HTR-8/SVneo (cell line): ENCODE measurements at places on chromosomes 3 and 15.
A peak's percentile ranks its signal among the peaks of the same experiment; 100 is the strongest.

DNA sequence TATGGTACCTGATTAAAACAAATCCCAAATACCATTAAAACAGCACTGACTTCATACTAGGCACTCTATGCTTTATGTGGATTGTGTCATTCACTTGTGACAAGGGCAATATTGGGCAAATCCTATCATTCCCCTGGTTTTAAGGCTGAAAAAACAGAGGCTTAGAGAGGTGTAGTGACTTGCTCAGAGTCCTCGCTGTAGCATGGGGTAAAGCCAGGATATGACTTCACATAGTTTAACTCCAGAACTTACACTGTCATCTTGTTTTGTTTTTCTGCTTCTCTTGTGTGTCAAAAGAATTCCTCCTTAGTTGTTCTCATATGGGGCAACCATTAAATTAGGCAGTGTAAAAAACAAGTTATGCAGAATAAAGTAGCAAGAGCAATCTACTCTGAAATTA lies 40.3 kb upstream of the ICE2 start:
- DNase-seq, result no peak

DNA sequence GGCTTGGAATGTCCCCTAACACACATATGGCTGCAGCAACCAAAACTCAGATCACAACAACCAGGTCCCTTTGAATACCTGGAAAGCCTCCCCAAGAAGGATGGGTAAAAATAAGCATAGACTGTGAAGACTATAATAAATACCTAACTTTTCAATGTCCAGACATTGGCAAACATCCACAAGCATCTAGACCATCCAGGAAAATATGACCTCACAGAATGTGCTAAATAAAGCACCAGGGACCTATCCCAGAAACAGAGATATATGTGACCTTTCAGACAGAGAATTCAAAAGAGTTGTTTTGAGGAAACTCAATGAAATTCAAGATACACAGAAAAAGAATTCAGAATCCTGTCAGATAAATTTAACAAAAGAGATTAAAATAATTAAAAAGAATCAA lies 109.2 kb downstream of the NEDD4 start:
- no peak for DNase-seq

DNA sequence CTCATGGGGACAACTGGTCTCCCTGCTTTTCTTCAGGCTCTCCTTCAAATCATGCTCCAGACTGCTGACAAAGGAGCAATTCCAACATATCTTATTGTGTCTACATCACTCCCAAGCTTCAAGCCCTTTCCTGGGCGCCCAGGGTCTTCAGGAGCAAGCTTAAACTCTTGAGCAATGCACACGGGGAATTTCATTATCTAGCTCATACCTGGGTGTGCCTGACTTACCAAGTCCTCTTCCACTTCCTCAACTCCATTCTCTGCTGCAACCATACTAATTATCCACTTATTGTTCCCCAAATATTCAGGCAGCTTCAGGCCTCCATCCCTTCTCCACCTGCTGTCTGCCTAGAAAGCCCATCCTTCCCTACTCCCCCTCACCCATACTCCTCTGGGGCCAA lies 50.6 kb downstream of the B3GNT5 start:
- no peak for DNase-seq

DNA sequence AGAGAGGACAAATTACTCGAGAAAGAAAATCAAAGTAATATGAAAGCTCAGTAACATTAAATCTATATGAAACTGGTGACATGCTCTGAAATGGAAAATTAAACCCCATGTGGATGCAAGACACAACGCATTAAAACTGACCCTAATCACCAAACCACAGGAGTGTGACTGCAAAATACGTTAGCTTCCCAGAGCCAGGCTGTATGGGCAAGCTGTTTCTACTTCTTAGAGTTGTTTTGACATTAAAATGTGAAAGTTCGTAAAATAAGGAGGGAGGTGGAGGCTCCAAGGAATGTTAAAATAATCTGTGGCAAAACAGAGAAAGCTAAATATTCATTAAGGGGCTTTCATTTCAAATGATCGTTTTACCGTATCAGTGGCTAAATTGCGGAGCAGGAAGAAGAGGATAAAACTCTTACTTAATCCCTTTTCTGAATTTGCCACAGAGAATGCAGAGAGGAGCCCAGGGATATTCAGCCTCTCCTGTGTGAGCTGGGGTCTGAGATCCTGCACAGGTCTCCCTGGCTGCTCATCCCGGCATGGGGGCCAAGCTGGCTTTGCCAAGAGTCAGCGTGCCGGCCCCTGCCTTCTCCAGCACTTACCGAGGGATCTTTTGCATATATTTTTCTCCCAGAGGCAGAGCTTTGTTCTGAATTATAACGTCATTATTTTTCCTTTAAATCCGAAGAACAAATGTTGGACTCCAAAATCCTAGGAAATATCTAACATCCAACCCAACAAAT lies 239.8 kb upstream of the THBS1 start:
- no peak for DNase-seq

- peak; percentile 68 for DNase-seq
Measured at GRCh38 chr15:88657326-88658069, 18.7 kb downstream of the ISG20 start.

DNA sequence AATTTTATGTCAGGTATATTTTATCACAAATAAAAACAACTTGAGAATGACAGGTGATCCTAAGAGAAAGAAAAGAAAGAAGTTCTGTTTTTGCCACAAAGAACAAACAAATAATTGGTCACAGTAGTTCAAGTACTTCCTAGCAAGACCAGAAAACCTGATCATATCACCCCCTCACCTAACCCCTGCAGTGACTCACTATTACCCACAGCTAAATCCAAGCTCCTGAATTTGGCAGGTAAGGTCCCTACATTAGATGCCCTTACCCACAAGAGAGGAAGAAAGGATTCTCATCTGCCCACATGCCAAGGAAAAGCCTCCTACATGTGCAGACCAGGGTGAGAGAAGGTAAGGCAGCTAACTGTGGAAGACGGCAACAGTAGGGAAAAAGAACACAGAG lies 4.4 kb downstream of the SSUH2 start:
- no peak for DNase-seq

DNA sequence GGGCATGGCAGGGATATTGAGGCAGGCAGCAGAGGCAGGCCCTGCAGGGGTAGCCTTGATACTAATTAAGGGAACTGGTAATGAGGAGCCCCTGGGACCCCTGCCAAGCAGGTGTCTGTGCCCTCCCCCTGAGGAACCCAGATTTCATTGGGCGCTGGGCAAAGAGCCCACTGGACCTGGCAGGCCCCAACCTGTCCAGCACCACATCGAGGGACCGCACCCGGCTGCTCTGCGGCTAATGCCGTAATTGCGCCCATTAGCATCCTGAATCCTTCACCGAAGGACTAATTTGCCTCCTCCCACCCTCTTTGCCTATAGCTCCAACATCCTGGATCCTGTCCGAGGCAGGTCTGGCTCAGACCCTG lies 13.7 kb upstream of the SEMA3B start:
- no peak for DNase-seq

GRCh38 chr3:139629033-139629432 lies 48.7 kb downstream of the NMNAT3 start:
- peak; percentile 15 for DNase-seq

GRCh38 chr3:73327052-73327451 lies 265.6 kb downstream of the EBLN2 start:
- no peak for DNase-seq

DNA sequence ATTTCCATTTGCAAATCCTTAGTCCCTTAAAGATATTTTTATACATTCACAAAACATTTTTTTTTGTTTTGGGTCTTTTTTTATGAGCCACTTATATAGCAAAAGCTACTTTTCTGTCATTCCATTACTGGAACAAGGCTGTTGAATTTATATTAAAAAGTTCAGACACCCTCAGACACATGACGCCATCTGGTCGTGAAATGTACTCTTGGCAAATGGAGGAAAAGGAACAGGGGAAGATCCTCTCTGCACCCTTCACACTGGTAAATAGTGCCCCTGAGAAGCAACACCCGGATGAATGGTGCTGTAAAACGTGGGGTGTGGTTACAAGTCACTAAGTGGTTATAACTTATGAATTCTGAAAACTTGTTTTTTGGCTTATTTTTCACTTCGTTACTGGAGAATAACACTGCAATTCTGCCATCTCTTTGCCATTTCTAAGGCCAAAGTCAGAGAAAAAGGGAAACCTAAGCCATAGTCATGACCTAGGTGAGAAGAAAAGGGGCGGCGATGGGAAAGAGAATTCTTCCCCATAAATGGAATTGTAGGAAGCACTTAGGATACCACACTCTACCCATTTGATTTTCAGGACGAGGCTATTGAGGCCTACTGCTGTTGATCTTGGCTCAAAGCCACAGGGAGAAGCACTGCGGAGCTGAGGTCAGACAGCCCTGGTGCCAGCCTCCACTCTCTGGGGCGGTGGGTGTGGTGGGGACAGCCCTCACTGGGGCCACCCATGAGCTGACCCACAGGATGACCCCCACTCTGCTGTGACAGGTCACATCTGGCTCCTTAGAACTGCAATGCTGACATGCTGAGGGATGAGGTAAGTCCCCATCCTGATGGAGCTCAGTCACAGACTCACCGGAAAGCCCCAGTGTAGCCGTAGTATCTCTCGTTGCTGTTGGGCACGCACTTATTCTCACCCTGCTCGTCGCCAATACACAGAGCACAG lies 21.9 kb downstream of the LTF start:
- no peak for DNase-seq

DNA sequence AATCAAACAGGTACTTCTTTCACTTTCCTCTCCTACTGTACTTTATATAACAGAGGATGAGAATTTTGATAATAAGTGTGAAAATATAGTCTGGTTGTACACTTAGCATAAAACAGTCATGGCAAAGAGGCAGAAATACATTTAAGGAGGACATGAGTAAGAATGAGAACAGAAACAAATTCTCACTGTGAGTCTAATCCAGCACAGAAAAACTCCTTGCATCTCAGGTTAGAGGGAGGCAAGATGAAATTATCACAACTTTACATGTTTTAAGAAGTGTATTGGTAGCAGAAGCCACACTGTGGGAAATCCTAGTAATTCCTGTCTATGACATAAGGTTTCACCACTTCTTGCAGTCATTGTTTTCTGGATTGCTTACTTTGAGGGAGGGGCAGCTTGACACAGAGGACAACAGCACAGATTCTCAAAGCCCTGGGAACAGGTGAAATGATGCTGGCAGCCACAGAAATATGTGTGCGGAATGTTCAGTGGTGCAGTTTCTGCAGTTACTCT lies 733.6 kb upstream of the GBE1 start:
- DNase-seq, result no peak

DNA sequence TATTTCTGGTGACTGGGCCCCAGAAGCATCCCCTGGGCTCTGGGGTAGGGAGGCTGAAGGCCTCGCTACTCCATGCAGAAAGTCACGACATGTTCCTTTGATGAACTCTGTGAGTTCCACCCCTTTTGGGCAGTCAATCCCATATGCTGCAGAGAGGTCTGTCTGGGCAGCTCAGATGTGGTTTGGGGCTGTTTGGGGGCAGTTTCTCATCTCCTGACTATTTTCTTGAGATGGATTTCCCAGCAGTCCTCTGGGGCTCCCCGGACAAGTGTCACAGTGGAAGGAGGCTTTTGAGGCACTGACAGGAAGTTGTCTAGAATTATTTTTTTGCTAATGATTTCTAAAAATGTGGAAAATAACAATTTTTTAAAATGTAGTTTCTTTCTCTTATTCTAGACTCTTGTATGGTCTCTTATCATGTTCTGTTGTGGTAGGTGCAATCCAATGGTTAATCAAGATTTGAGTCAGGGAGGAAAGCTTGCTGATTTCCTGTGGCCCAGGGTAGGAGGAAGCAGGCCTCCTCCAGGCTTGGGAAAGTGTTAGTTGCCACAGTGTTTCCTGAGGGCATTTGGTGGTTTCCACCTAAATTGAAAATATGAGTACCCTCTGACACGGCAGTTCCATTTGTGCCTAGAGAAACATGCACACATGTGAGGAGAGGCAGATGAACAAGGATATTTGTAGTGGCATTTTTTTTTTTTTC lies 19.9 kb upstream of the TATDN2 start:
- no peak for DNase-seq

- DNase-seq, result no peak
Measured at GRCh38 chr15:51816611-51817010, 12.8 kb upstream of the TMOD3 start.

- peak; percentile 21 for DNase-seq
Measured at GRCh38 chr3:5304789-5305683, 117.5 kb downstream of the EDEM1 start.

GRCh38 chr15:90959894-90960293 lies 5.2 kb downstream of the RCCD1 start:
- no peak for DNase-seq

GRCh38 chr3:161171113-161171512 lies 50.0 kb upstream of the NMD3 start:
- DNase-seq, result peak; percentile 15

DNA sequence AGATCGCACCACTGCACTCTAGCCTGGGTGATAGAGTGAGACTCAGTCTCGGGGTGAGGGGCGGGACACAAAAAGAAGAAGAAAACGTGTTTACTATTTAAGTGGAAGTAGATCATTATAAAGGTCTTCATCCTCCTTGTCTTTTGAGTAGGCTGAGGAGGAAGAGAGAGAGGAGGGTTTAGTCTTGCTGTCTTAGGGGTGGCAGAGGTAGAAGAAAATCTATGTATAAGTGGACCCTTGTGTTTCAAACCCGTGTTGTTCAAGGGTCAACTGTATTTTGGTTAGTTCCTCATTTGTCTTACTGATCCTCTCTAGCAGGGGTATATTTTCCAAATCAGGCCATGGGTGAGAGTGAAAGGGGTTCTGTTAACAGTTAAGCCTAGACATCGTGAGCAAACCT lies 40.1 kb downstream of the TRIM71 start:
- DNase-seq, result no peak

DNA sequence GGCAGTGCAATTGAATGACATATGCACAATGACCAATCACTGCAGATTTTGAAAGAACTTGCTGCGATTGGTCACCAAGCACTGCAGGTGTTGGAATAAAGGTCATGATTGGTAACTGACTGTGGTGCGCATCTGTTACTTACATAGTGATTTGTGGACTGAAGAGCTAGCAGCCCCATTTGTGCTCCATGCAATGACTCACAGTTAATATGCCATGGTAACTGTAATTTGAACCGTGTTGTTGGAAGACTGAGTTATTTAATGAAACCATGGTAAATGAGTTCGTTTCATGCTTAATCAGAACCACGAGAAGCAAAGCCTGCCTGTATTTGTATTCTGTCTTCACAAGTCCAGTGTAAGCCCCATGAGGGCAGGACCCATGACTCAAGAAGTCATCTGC lies 220.5 kb downstream of the TJP1 start:
- DNase-seq, result no peak

DNA sequence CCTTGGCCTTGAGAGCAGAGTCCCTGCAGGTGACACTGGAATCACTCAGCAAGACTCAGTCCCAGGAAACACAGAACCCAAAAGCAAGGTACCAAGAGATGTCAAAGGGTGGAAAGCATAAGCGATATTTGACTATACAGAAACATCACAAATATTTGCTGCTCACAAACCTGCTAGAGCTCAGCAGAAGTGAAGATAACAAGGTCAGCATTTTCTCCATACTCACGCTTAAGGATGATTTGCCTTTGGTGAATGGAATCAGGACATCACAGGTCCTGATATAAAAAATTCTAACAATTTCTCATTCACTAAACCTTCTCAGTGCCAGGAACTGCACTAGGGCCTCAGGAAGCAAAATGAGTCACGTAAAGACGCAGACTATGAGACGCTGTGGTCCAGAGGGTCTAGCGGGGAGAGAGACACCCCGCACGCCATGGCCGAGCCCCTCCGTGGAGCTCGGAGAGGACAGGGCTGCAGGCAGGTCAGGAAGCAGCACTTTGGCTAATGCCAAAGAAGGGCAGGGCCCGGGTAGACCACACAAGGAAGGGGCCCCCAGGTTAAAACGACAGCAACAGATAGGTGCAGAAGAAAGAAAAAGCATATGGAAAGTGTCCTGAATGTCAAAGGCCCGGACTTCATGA lies 10.7 kb downstream of the PCSK6 start:
- DNase-seq, result no peak

GRCh38 chr3:48472923-48473616 lies 26.5 kb downstream of the ATRIP start:
- DNase-seq, result peak; percentile 93
